ENCODE measurements at places on chromosomes 2 and 18.

DNA sequence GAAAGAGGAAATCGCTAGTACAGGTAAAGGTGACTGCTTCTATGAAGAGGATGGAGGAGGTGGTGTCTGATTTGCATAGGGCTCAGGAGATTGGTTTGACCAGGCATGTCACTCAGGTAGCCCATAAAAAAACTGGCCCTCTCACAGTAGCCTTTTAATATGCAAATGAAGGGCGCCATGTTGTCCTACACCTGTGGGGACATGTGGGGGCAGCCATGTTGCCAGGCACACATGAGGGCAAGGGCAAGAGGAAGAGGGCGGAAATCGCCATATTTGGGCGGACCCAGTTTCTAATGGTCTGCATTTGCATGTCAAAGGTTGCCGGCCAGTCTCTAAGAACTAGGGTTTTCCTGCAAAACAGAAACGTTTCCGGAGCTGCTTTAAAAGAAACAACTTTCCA is 1330.6 kb downstream of the DSC3 start:
- no peaks in the 10 kb centered on the region for H3K4me1 ChIP-seq
- DNase-seq = no peak
- no peak overlapping the region for H3K4me3 ChIP-seq
- H3K36me3 ChIP-seq = no peaks in the 10 kb centered on the region
- no peaks in the 10 kb centered on the region for H3K27me3 ChIP-seq
- H3K27ac ChIP-seq = no peak overlapping the region

GRCh38 chr18:45751766-45752165 is 27.8 kb downstream of the SLC14A1 start:
- H3K27me3 ChIP-seq = peaks cover 3% of the 10 kb centered on the region
- DNase-seq = no peak
- H3K36me3 ChIP-seq = no peaks in the 10 kb centered on the region
- H3K4me3 ChIP-seq = no peak overlapping the region

GRCh38 chr2:214830794-214831346 is 21.4 kb upstream of the BARD1 start:
- no peak for DNase-seq
- H3K27me3 ChIP-seq = no peaks in the 10 kb centered on the region
- no peak overlapping the region for H3K27ac ChIP-seq
- H3K36me3 ChIP-seq = peaks cover 1% of the 10 kb centered on the region
- H3K4me1 ChIP-seq = peaks cover 7% of the 10 kb centered on the region

- DNase-seq = no peak
- H3K27ac ChIP-seq = no peak overlapping the region
- no peaks in the 10 kb centered on the region for H3K4me1 ChIP-seq
- no peak overlapping the region for H3K4me3 ChIP-seq
- H3K27me3 ChIP-seq = no peaks in the 10 kb centered on the region
Measured at GRCh38 chr18:28711096-28711495, 534.2 kb upstream of the CDH2 start.

- H3K36me3 ChIP-seq = no peaks in the 10 kb centered on the region
- H3K4me1 ChIP-seq = peaks cover 4% of the 10 kb centered on the region
- no peaks in the 10 kb centered on the region for H3K27me3 ChIP-seq
- H3K27ac ChIP-seq = no peak overlapping the region
- no peak overlapping the region for H3K4me3 ChIP-seq
Measured at GRCh38 chr2:70570041-70570661, 16.5 kb upstream of the TGFA start.

DNA sequence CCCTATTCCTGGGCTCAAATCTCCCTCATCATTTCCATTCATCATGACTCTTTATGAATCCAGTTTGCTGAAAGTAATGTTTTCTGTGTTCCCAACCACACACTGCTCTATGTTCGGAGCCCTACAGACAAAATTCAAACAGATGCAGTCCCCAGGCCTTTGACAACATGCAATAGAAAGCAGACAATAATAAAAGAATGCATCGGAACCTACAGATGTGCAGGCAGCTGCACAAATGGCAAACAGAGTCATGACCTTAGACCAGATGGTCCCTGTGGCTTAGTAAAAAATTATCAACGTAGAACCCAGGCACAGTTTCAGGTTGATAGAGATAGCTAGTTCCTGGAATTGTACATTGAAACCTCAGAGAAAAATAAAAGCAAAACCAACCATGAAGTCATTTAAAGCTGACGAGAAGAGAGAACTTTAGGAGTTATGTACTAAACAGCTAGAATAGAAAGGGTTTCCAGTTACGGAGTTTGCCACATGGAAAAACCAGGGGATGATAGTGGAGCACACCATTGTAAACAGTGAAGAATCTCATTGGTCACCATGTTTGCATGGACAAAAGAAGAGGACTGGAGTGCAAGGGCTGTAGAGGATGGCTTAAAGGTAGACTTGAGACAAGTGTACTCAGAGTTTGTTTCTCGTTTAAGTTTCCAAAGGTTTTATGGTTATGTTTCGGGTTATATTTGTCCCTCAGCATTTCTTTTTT is 23.2 kb upstream of the ACVR1 start:
- no peak overlapping the region for H3K27ac ChIP-seq
- no peak overlapping the region for H3K4me3 ChIP-seq
- H3K36me3 ChIP-seq = no peaks in the 10 kb centered on the region
- no peak for DNase-seq
- H3K27me3 ChIP-seq = no peaks in the 10 kb centered on the region

- H3K27ac ChIP-seq = no peak overlapping the region
- peaks cover 39% of the 10 kb centered on the region for H3K4me1 ChIP-seq
- no peak for DNase-seq
- no peaks in the 10 kb centered on the region for H3K27me3 ChIP-seq
Measured at GRCh38 chr2:215532844-215533243, 97.0 kb upstream of the FN1 start.

- peaks cover 5% of the 10 kb centered on the region for H3K36me3 ChIP-seq
- no peak overlapping the region for H3K27ac ChIP-seq
- H3K4me3 ChIP-seq = no peak overlapping the region
- peaks cover 1% of the 10 kb centered on the region for H3K4me1 ChIP-seq
- no peaks in the 10 kb centered on the region for H3K27me3 ChIP-seq
Measured at GRCh38 chr2:4369826-4370419, 666.5 kb downstream of the DCDC2C start.

- DNase-seq = no peak
- H3K36me3 ChIP-seq = no peaks in the 10 kb centered on the region
- no peak overlapping the region for H3K27ac ChIP-seq
- H3K4me1 ChIP-seq = no peaks in the 10 kb centered on the region
Measured at GRCh38 chr2:19369341-19369955, 11.0 kb upstream of the OSR1 start.

DNA sequence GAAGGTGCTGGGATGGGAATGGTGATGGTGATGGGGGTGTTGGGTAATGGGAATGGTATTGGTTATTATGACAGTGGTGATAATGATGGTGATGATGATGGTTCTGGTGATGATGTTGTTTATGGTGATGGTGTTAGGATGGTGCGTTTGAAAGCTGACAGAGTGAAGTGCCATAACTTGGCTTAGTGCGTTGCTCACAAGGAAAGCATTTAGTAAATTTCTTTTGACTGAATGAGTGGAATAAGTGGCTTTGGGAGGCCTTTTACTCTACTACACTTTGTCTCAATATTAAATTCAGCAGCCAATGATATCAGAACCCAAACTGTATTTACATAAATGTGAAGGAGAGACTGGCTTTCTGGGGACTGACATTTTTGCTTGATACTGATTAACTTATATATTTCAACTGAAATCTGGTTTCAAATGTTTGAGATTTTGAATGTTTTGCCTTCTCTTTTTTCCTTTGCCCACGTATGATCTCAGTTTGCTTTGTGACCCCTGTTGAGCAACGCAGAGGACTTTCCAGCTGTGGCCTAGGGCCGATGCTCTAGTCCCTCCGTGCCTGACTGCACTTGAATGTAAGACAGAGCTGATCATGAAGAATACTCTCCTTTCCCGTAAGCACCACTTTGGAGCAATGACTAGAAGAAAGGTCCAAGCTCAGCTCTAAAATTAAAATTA is 128.5 kb upstream of the SH3BP4 start:
- no peaks in the 10 kb centered on the region for H3K27me3 ChIP-seq
- H3K27ac ChIP-seq = no peak overlapping the region
- no peaks in the 10 kb centered on the region for H3K36me3 ChIP-seq
- H3K4me1 ChIP-seq = peaks cover 2% of the 10 kb centered on the region
- no peak overlapping the region for H3K4me3 ChIP-seq

DNA sequence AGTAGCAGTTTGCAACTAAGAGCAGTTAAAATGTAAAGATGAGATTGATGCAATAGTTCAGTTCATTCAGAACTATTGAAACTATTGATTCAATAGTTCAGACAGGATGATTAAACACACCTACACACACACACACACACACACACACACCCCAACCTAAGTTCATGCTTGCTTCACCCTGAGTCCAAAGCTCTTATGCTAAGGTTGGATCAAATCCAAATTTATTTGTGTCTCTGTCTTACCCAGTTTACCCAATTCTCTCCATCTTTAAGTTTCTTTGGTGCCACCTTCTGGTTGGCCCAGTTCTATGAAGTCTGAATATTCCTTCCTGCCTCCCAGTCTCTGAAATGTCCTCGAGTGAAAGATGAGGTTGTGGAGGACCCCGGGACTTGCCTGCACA is 5.1 kb downstream of the SERPINB8 start:
- H3K27me3 ChIP-seq = peaks cover 3% of the 10 kb centered on the region
- DNase-seq = no peak
- H3K36me3 ChIP-seq = no peaks in the 10 kb centered on the region
- H3K27ac ChIP-seq = no peak overlapping the region
- H3K4me1 ChIP-seq = peaks cover 15% of the 10 kb centered on the region

- peaks cover 4% of the 10 kb centered on the region for H3K4me1 ChIP-seq
- peaks cover 9% of the 10 kb centered on the region for H3K27me3 ChIP-seq
- H3K36me3 ChIP-seq = no peaks in the 10 kb centered on the region
- DNase-seq = no peak
Measured at GRCh38 chr2:8547284-8548064, 134.4 kb upstream of the ID2 start.

GRCh38 chr2:184523732-184524131 is 74.6 kb upstream of the ZNF804A start:
- H3K27ac ChIP-seq = no peak overlapping the region
- H3K36me3 ChIP-seq = no peaks in the 10 kb centered on the region
- H3K4me3 ChIP-seq = no peak overlapping the region

DNA sequence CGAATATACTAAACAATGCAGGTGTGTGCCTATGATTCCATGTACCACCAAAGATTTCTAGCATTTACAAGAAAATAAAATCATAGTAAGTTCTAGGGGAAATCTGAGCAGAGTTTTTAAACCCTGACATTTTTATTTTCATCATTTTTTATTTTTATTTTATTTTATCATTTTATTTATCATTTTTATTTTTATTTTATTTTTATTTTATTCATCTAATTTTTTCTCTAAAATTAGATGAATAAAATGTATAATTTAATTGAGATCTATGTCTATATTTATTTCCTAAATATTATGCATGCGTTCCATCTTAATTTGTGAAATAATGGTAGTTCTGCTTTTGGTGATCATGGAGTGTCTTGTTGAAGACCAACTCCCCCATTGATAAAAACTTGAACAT is 257.6 kb upstream of the DOK6 start:
- no peak overlapping the region for H3K27ac ChIP-seq
- no peaks in the 10 kb centered on the region for H3K4me1 ChIP-seq
- H3K36me3 ChIP-seq = no peaks in the 10 kb centered on the region
- no peak overlapping the region for H3K4me3 ChIP-seq

GRCh38 chr2:157364257-157364974 is 38.8 kb upstream of the ERMN start:
- peaks cover 8% of the 10 kb centered on the region for H3K4me1 ChIP-seq
- no peak overlapping the region for H3K27ac ChIP-seq
- H3K27me3 ChIP-seq = no peaks in the 10 kb centered on the region
- no peak overlapping the region for H3K4me3 ChIP-seq
- no peak for DNase-seq

GRCh38 chr2:229313591-229313990 is 42.5 kb upstream of the PID1 start:
- DNase-seq = no peak
- no peaks in the 10 kb centered on the region for H3K27me3 ChIP-seq
- H3K27ac ChIP-seq = no peak overlapping the region
- H3K36me3 ChIP-seq = no peaks in the 10 kb centered on the region

GRCh38 chr2:13114391-13114790 is 397.7 kb downstream of the TRIB2 start:
- H3K4me3 ChIP-seq = no peak overlapping the region
- H3K36me3 ChIP-seq = no peaks in the 10 kb centered on the region
- H3K27me3 ChIP-seq = no peaks in the 10 kb centered on the region
- H3K4me1 ChIP-seq = peaks cover 23% of the 10 kb centered on the region
- no peak for DNase-seq

DNA sequence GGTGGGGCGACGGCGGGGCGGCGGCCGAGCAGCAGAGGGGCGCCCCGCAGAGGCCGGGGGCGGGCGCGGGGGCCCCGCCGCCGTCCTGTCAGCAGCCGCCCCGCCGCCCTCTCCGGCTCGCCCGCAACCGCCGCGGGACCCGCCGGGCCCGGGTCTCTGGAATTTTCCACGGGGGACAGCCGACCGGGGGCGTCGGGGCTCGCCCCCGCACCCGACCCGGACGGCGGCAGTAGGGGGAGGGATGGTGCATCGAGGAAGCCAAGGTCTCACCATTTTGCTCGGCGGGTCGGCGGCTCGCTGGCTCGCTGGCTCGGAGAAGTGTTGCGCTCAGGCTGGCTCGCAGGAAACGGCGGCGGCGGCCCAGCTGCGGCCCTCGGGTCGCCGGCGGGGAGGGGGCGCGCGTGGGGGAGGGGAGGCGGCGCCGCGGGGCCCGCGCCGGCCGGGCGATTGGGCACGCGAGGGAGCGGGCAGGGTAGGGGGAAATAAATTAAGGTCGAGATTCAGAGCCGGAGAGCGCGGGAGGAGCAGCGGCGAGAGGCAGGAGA is 405 bp downstream of the PPP3R1 start:
- peak; percentile 34 for DNase-seq
- peak overlapping the region; percentile 96 for H3K4me3 ChIP-seq
- peaks cover 16% of the 10 kb centered on the region for H3K4me1 ChIP-seq
- no peaks in the 10 kb centered on the region for H3K27me3 ChIP-seq
- H3K36me3 ChIP-seq = no peaks in the 10 kb centered on the region

- no peak for DNase-seq
- H3K4me3 ChIP-seq = no peak overlapping the region
- H3K27ac ChIP-seq = no peak overlapping the region
- no peaks in the 10 kb centered on the region for H3K27me3 ChIP-seq
- H3K36me3 ChIP-seq = peaks cover 23% of the 10 kb centered on the region
Measured at GRCh38 chr2:70069049-70069448, 18.2 kb upstream of the PCBP1 start.

- no peak for DNase-seq
- no peaks in the 10 kb centered on the region for H3K36me3 ChIP-seq
- H3K4me3 ChIP-seq = no peak overlapping the region
- peaks cover 10% of the 10 kb centered on the region for H3K4me1 ChIP-seq
- no peak overlapping the region for H3K27ac ChIP-seq
- peaks cover 5% of the 10 kb centered on the region for H3K27me3 ChIP-seq
Measured at GRCh38 chr2:173652311-173652710, 297.6 kb downstream of the CDCA7 start.

Measured in progenitor cell of endocrine pancreas (in vitro differentiated cells).